ENCODE measurements at places on chromosomes 6 and 20.
A peak's percentile ranks its signal among the peaks of the same experiment; 100 is the strongest.

GRCh38 chr6:107712237-107712664, 111.9 kb downstream of the SCML4 start:
- DNase-seq: no peak

- no peak for DNase-seq
These were observed 129.2 kb upstream of the SNX9 start for GRCh38 chr6:157693867-157694266.

GRCh38 chr6:137697267-137697938, 169.7 kb upstream of the TNFAIP3 start:
- DNase-seq: no peak

- no peak for DNase-seq
These were observed 23.4 kb downstream of the DNPH1 start for GRCh38 chr6:43205849-43206248.

- DNase-seq: no peak
These were observed 24.9 kb upstream of the TSPYL1 start for GRCh38 chr6:116304538-116305097.

- peak; percentile 94 for DNase-seq
These were observed 263.6 kb downstream of the CD83 start for GRCh38 chr6:14380901-14381828.

- DNase-seq: peak; percentile 52
These were observed at the start of gene PLTP for GRCh38 chr20:45911486-45912343. TSS of gene PLTP (minus strand) at chr20:45912155. CDS start at chr20:45911452, 703 bp downstream.

DNA sequence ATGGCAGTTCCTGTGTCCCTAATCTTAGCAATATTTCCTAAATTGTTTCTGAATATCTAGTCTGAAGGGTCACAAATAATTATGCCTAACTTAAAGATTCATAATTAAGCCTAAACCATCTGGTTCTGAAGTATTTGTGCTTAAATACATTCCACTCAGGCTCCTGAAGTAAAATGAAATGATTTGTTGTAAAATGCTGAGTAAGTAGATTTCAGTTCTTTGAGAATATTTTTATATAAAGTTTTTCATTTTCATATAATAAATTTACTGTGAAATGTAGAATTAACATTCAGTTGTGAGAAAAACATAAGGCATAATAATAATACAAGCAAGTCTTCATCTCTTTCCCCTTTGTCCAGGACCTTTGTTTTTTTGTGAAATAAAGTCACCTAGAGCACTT, 330.6 kb upstream of the IMPG1 start:
- no peak for DNase-seq

- no peak for DNase-seq
These were observed 37.8 kb downstream of the EDN1 start for GRCh38 chr6:12327988-12328387.

- DNase-seq: peak; percentile 15
These were observed 102.8 kb downstream of the PXDC1 start for GRCh38 chr6:3648724-3649123.

- DNase-seq: peak; percentile 43
These were observed 179.4 kb downstream of the ERMARD start for GRCh38 chr6:169930799-169931198.

- no peak for DNase-seq
These were observed 604.6 kb downstream of the TFAP2A start for GRCh38 chr6:9810286-9810685.

GRCh38 chr6:80434691-80435350, 328.4 kb downstream of the BCKDHB start:
- DNase-seq: no peak

DNA sequence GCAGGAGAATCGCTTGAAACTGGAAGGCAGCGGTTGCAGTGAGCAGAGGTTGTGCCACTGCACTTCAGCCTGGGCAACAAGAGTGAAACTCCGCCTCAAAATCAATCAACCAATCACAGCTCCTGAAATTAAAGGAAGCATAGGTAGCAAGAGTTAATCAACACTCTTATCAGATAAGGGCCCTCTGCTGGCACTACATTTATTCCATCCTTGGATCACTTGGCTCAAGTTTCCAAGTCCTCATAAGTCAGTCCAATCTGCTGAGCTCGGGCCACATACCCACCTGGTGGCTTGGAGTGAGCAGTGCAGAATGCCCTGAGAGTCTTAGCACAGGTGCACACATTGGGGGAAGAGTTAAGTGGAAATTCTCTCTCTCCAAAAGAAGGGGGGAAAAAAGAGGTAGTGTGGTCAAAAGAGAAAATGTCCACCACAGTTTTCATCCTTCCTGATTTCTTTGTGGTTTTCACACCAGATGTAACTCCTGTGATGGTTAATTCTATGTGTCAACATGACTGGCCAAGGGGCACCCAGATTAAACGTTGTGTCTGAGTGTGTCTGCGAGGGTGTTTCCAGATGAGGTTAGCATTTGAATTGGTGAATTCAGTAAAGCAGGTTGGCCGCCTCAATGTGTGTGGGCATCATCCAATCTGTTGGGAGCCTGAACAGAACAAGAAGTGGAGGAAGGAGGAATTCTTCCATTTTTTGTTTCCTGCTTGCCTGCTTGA, 14.2 kb upstream of the FAM8A1 start:
- peak; percentile 50 for DNase-seq

- DNase-seq: no peak
These were observed 4.2 kb downstream of the GMEB2 start for GRCh38 chr20:63622732-63623131.

DNA sequence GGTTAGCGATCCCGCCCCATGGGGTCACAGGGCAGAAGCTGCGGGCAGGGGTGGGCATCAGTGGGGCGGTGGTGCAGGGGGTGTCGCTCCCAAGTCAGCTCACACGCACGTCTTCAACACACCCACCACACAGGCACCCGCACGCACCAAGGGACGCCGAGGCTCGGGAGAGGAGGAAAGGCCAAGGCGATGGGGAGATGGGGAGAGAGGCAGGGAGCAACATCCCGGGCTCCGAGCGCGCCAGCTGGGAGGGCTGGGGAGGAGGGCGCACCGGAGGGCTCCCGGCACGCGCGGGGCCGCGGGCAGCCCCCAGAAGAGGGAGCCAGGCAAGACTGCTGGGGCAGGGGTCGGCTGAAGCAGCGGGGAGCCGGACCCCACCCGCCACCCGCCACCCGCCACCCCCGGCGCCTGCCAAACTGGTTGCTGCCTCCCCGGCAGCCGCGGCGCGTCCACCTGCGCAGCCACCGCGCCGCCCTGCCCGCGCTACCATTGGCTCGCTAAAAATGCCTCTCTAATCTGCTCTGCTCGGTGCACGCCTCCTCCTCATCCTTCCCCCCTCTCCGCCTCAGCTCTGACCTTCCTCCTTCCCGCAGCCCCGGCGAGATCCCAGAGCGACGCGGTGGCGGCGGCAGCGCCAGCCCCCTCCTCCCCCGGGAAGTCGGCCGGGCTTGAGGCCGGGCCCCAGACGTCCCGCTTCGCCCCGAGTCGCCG, at the start of gene PACSIN1:
Gene PACSIN1 (plus strand): TSS at position 546 of the 711 bp plus-strand sequence. CDS start 60,230 bp downstream, outside the sequence.
- DNase-seq: peak; percentile 78

DNA sequence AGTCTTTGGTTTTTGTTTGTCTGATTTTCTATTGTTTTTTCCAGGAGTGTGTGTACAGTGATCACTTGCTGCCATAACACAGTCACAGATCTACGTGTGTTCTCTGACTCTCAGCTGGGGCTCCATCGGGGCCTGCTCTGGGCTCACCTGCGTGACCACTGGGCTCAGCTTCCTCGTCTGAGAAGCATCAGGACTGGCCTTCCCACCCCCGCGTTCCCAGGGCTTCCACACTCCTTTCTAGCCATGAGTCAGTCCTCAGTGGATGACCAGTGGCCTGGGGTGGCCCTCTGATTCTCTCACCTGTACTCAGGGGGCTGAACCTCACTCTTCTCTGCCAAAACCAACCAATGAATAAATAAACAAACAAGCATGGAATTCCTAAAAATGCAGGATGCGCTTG, 14.5 kb downstream of the THBS2 start:
- DNase-seq: no peak

GRCh38 chr20:24328901-24329300, 140.5 kb upstream of the SYNDIG1 start:
- no peak for DNase-seq

- DNase-seq: no peak
These were observed 61.1 kb upstream of the TBX18 start for GRCh38 chr6:84825461-84825860.

DNA sequence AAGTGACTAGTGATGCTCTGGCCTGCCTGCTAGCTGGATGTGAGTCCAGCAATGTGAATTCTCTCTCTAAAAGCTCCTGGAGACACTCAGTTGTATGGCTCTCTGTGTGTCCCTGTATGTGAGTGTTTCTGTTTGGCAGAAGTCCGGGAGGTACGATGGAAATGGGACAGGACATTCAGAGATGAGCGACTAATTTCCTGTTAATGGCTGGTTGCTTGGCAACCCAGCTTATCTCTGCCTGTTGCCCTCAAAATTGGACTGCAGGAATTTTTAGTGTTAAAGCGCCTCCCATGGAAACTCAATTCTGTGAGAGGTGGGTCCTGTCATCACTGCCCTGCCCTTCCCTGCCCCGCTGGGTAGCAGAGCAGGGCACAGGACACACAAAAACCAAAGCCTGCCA, 136.8 kb upstream of the LRFN2 start:
- DNase-seq: no peak

- DNase-seq: no peak
These were observed 39.1 kb downstream of the SLC24A3 start for GRCh38 chr20:19251506-19251905.

DNA sequence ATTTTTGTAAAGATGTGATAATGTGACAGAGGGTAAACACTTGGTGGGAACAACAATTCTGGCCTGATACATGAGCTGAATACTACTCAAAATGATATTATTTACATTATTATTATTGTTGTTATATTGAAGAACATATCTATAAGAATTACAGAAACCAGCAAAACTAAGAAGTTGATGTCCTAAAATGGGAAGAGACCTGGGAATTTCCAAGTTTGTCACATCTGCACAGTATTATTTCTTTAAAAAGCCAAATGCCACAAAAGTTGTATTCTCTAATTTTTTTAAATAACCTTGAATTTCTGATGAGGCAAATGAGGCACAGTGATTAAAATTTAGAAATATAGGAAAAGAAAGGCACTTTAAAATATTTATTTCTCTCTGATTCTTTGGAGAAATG, 5.0 kb upstream of the ZNF292 start:
- no peak for DNase-seq

DNA sequence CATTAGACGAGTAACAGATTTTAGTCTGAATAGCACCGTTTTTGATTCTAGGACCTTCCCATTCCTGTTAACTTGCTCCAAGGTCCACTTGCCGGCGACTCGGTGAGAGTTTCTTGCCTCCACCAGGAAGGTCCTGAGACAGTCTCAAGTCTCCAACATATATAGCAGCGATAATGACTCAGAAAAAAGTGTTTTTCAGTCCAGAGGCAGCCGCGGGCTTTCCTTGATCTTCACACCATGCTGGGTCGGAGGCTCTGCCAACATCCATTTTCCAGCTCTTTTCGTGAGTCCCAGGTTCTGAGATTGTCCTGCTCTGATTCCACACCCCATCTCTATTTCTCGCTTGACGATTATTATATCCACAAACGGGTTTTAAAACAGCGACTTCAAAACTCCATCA, 170.5 kb downstream of the GPX5 start:
- DNase-seq: no peak

DNA sequence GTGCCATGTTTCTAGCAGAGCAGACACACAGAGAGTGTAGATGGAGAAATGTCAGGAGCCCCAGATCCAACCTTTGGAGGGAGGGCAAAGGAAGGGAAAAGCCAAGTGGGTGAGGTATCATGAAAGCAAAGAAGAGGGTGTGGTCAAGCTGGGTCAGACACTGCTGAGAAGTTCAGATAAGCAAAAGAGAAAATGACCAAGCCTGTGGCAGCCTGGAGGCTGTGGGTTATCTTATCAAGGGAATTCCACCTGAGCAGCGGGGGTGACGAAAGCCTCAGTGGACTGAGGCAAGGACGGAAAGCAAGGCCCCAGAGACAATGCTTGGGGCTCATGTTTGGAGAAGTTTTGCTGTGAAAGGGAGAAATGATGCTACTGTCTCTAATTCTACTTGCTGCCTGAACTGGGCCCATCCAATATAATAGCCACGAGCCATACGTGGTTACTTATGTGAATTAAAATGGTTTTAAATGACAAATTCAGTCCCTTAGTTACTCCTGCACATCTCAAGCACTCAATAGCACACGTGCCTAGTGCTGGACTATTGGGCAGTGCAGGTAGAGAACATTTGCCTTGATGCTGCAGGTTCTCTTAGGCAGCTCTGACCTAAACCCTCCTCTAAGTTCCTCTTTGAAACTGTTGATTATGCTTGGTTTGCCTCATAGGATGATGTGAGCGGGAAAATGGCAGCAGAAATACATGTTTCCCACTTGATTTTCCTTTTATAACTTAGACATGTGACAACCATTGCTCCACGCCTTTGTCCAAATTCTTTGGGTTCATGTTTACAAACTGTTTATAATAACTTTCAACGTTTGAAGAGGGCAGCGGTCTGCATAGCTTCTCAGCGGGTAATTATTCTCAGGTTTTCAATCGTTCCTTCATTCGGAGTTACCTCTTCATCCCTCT, 63.7 kb downstream of the SLC22A23 start:
- no peak for DNase-seq

DNA sequence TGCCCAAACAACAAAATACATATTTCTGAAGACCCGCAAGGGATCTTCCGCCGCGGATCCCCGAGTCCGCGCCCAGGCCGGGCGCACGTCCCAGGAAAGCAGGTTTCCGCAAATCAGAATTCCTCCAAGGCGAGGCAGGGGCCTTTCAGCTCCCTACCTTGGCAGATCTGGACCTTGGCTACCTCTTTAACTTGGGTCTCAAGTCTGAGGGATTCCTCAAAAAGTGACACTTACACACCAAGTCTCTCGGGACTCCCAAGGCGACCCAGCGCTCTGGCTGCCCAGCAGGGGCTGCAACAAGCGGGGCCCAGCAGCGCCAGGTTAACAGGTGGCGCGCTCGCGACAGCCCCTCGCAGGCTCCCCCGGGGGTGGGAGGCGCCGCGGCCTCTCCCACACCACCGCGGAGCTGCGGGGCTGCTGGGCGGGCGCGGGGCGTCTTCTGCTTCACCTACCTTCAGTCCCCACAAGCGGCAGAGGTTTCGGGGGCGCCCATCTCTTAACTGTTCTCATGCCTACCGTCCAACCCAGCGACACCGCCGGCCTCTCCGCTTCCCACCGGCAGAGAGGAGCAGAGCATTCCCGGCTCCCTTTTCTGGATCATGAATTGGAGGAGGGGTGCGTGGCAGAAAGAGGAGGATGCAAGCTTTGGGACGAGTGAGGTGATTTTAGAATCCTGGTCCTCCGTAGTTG, 414 bp downstream of the SIM1 start:
- no peak for DNase-seq

- no peak for DNase-seq
These were observed 308.3 kb downstream of the CDH4 start for GRCh38 chr20:61560361-61560853.

- DNase-seq: peak; percentile 28
These were observed 75.1 kb upstream of the DUSP22 start for GRCh38 chr6:217048-217659.

GRCh38 chr20:40991181-40991889, 37.3 kb upstream of the TOP1 start:
- no peak for DNase-seq

DNA sequence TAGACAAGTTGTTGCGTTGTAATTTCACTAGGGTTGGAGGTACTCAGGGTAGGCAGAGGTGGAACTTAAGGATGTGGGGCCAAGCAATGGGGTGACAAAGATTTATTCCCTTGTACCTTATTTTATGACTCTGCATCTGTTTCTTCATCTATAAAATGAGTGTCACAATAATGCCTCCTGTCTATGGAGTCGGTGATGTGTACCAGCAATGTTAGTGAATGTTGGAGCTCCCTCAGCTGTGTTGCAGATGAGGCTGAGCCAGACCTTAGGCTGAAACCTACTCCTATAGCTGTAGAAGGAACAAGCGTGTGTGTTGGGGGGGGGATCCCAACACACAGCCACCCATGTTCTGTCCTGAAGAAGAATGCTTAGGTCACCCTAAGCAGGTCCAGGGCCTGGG, 4.5 kb downstream of the UBE2C start:
- no peak for DNase-seq

GRCh38 chr6:114611696-114612095, 268.9 kb upstream of the HS3ST5 start:
- DNase-seq: no peak
